WTC11 (cell line): ENCODE measurements at places on chromosomes 16 and 17. TPM values are rescaled to one million over a fixed set of nuclear protein-coding genes. Genes with fewer than 3 reads are reported as not detected.
A peak's percentile ranks its signal among the peaks of the same experiment; 100 is the strongest.

GRCh38 chr17:78255953-78256706 is 24.7 kb downstream of the TMEM235 start:
- DNase-seq = no peak

Gene PLA2G15
- total RNA-seq = 9.4 to 10.2 TPM (median 9.8 TPM) in 3 replicates

Gene TUBB3
- total RNA-seq = 150 to 209 TPM (median 163 TPM) in 3 replicates

- DNase-seq = no peak
Observed at GRCh38 chr17:65385726-65386125, 175.7 kb downstream of the AXIN2 start.

GRCh38 chr16:6642271-6642670 is 690.4 kb upstream of the RBFOX1 start:
- no peak for DNase-seq

DNA sequence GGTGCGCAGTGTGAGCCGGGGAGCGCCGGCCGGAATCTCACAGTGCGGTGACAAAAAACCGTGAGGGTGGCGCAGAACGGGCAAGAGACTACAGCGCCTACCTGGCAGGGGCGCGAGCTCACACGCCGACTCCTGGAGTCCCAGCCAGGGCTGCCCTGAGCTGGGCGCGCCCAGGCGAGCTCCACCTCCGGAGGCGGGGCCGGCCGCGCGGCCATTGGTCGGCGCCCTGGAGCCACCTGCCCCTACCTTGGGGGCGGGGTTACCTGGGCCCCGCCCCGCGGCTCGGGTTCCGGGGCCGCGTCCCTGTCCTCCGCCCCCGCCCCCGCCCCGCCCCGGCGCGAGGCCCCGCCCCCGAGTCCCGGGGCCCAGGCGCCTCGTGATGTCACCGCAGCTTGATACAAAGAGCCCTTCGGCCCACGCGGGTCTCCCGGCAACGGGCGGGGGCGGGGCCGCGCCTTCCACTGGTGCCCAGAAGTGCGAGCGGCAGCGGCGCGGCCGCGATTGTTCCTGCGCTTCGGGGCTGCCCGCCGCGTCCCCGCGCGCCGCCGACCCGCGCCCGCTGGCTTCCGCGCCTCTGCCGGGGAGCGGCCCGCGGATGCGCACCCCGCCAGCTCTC is 96.3 kb downstream of the RAB11FIP4 start:
- DNase-seq = peak; percentile 96

GRCh38 chr16:51635181-51635580 is 484.1 kb upstream of the SALL1 start:
- DNase-seq = no peak

Gene DNAAF8
- total RNA-seq = 0.09 to 0.41 TPM (median 0.14 TPM) in 3 replicates

- DNase-seq = no peak
Observed at GRCh38 chr17:81964081-81964849, 3.3 kb upstream of the NOTUM start.

GRCh38 chr17:46039592-46040186 is 40.6 kb downstream of the STH start:
- DNase-seq = no peak

DNA sequence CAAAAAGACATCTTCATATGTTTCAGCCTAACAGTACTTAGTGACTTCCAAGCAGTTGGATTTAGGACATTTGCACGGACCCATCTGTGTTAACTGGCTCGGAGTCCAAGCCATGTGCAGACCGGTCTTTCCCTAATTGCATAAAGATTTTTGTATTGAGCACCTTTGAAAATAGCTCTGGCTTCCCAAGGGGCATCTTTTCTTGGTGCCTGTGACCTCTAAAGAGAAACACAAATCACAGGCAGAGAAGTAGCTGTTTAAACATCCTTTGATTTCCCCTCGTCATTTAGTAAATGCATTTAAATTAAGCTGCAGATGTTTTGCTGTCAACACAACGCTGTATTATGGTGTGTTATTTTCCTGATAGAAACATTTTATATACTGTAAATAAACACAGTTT is 288.2 kb upstream of the SALL1 start:
- no peak for DNase-seq

Gene SLC5A2
- total RNA-seq = 0.83 to 1.7 TPM (median 1.1 TPM) in 3 replicates

- no peak for DNase-seq
Observed at GRCh38 chr17:64531955-64532371, 25.2 kb downstream of the CEP95 start.

Gene KRTAP4-5
- not detected in 3 replicates for total RNA-seq

Gene C17orf67
- 3.0 to 3.4 TPM (median 3.3 TPM) in 3 replicates for total RNA-seq

DNA sequence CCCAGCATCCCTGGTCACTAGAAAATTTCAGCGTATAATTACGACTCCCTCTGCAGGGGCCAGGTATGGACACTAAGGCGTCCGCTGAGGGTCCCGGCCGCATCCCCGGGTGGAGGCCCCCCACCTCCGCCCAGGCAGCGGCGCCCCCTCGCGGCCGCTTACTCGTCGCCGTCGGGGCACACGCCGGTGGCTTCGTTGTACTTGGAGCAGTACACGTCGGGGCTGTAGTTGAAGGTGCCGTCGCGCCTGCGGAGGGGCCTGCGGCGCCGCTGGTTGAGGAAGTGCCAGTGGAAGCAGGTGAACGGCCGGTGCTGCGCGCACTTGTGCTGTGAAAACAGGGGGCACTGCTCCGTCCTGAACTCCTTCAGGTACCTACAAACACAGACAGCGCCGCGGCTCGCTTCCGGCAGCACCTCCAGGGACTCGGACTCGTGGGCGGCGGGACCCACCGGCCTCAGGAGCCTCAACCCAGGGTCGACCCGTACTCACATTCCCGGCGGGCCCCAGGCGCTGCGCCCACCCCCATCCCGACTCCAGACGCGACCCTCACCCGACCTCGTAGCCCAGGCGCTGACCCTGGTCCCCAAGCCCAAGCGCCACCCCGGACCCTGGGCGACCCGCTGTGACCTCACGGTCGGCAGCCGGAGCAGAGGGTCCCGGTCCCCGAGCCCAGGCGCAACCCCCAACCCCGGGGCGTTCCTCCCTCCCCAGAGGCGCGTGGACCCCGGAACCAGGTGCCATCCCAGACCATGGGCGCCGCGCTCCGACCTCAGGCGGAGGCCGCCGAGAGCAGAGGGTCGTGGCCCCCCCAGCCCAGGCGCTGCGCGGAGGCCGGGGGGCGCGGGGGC is 596 bp downstream of the UNKL start:
- DNase-seq = peak; percentile 85

DNA sequence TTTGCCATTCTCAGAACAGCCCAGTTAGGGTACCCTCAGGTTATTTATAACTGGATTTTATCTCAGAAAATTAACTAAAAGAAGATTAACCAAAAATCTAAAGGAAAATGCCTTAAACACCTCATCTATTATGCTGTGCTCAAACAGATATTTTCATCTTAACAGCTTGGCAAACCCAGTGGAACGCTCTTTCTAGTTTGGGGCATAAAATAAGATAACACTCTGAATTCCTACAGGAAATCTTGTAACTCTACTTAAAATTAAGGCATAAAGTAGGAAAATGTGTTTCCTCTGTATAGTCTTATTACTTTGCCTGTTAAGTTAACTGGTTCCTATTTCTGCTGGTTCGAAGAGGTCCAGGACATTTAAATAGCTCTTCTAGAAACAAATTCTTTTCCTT is 723.9 kb downstream of the MAF start:
- DNase-seq = no peak

- DNase-seq = peak; percentile 70
Observed at GRCh38 chr17:8038954-8039610, at the start of gene ALOX15B. Gene ALOX15B (plus strand): TSS chr17:8039059. CDS start chr17:8039156, 97 bp downstream.

Gene RABEP2
- 16.5 to 24.0 TPM (median 22.6 TPM) in 3 replicates for total RNA-seq

Gene TBC1D3B
- total RNA-seq = 6.3 to 7.9 TPM (median 7.7 TPM) in 3 replicates

GRCh38 chr17:37513711-37514110 is 24.0 kb downstream of the DUSP14 start:
- DNase-seq = no peak

GRCh38 chr17:80751946-80752581 is 207.4 kb downstream of the RPTOR start:
- DNase-seq = no peak

GRCh38 chr16:48905632-48906505 is 295.9 kb upstream of the N4BP1 start:
- no peak for DNase-seq

Gene HID1
- 16.7 to 19.4 TPM (median 19.3 TPM) in 3 replicates for total RNA-seq

DNA sequence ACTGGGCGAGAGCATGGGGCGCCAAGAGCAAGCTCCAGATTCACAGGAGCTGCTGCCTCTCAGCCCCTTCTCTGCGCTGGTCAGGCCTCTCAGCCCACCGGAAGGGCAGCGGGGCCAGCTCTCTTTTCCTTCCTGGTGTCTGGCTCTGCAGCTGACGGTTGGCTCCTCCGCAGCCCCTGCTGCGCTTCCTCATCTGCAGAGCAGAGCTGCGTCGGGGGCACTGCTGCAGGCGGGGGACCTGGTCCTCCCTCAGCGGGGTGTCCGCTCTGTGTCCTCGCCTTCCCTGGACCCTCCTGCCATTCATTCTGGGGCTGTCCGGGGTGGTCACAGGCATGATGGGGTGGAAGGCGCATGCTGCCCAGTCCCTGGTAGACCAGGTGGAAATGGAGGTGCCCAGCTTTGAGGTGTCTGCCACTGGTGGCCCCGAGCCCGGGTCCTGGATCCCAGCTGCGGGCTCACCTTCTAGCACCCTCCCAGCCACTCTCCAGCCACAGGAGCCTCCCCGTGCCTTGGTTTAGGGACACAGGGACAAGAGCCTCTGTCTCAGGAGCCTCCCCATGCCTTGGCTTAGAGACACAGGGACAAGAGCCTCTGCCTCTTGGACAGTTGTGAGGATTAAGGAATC is 84.8 kb downstream of the IRF8 start:
- DNase-seq = no peak

DNA sequence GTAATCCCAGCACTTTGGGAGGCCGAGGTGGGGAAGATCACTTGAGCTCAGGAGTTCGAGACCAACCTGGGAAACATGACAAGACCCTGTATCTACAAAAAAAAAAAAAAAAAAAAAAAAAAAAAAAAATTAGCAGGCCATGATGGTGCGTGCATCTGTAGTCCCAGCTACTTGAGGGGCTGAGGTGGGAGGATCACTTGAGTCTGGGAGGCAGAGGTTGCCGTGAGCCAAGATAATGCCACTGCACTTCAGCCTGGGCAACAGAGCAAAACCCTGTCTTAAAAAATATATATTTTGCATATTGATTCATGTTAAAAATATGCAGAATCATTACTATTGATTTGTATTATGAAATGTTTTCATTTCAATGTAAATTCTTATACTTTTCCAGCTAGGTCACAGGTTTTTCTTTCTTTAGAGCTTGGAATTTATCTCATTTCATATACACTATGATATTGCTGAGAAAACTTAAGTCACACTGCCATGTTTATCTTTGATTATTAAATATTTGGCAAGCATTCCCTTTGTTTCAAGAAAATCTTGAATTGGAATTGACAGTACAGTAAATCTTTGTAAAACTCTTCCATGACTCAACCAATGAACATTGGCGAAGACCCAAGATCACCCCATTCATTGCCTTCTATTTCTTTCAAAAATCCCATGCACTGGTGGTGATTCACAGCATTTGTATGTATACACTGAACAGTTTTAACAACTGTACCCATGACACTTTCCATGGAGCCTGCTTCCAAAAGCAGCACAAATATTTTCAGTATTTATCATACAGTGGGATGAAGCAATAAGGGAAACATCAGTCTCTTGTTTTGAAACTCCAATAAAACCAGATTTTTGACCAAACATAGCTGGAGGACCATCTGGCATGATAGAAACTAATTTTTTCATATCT is 83.5 kb upstream of the TNRC6A start:
- DNase-seq = no peak

DNA sequence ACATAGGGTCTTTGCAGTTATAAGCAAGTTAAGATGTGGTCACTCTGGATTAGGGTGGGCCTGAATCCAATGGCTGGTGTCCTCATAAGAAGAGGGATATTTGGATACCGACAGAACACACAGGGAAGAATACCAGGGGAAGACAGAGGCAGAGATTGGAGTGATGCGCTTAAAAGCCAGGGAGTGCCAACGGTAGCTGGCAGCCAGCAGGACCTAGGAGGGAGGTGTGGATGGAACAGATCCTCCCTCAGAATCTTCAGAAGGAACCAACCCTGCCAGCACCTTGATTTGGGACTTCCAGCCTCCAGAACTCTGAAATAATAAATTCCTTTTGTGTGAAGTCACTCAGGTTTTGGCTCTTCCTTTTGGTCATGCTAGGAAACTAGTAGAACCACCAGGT is 110.2 kb upstream of the CACNG3 start:
- no peak for DNase-seq

Gene FOXJ1
- total RNA-seq = 6.2 to 11.8 TPM (median 6.8 TPM) in 3 replicates

- no peak for DNase-seq
Observed at GRCh38 chr16:48014349-48015135, 141.3 kb downstream of the ABCC12 start.

- no peak for DNase-seq
Observed at GRCh38 chr17:30113213-30113612, 3.4 kb upstream of the NSRP1 start.

- no peak for DNase-seq
Observed at GRCh38 chr16:57947261-57947660, 23.7 kb downstream of the CNGB1 start.

Gene PPY
- not detected in 3 replicates for total RNA-seq

Gene CD300LG
- not detected in 3 replicates for total RNA-seq

DNA sequence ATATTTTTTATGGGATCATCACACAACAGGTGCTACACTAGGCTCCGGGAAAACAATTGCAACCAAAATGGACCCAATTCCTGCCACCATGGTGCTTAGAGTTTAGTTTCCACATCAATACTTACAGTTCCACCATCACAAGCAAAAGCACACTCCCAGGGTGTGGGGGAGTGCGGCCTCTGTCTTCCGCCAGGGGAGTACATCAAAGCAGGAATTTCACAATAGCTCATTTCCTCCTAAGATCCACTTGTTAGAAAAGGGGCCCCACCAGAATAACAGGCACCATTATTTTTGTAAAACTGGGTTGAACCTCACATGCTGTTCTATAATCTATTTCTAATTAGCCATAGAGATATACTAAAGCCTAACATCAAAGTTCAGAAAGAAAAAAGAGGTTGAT is 44.3 kb upstream of the PSMD7 start:
- no peak for DNase-seq

DNA sequence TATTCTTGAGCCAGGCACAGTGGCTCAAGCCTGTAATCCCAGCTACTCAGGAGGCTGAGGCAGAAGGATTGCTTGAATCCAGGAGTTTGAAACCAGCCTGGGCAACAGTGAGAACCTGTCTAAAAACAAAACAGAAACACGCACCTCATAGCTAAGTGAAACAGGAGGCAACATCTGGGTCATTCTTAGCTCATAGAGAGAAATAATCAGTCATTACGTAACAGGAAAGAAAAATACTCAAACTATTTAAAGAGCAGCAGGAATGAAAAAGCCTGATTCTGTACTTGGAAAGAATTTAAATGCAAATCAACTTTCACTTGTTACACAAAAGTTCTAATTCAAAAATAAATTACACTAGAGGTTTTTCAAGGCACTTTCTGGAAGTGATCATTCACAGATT is 17.2 kb downstream of the CHCT1 start:
- no peak for DNase-seq
